ENCODE measurements at places on chromosomes 16 and 17.

GRCh38 chr17:77884967-77885641 lies 73.4 kb upstream of the TNRC6C start:
- no peak for DNase-seq

- DNase-seq, result no peak
Observed at GRCh38 chr16:10613785-10614485, 33.5 kb upstream of the EMP2 start.

DNA sequence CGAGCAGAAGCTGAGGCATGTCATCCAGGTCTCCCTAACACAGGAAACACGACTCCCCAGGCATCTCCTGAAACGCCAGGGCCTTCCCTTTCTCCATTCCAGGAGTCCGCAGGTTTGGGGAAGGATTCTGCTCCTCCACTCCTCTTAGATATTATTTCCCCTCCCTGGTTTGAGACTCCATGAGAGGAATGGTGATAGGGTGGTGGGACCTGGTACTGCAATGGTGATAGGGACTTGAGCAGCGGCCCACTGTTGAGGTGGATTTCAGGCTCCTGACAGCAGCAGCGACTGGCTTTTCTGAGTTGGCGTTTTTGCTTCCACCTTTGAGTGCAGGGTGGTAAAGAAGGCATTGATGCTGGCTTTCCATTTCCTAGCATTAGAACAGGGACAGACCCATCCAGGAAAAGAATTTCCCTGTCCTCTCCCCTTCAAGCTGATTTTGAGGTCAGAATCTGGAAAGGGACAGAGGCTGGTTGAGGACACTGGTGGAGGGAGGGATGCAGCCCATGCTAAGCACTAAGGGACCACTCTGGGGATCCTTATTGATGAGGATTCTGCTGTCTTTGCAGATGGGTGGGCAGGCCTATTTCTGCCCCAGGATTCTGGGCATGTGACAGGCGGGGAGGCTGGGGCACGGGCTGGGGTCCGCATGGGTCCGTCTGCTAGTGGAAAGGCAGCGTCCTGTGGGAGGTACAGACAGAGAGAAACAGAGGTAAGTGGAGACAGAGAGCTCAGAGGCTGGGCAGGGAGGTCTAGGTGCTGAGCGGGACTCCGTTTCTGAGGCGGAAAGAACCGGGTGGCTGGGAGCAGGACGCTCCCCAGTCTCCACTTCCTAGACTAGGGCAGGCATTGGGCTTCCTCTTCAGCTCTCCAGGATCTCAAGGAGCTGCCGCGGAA lies 1.3 kb upstream of the TBX4 start:
- no peak for DNase-seq

DNA sequence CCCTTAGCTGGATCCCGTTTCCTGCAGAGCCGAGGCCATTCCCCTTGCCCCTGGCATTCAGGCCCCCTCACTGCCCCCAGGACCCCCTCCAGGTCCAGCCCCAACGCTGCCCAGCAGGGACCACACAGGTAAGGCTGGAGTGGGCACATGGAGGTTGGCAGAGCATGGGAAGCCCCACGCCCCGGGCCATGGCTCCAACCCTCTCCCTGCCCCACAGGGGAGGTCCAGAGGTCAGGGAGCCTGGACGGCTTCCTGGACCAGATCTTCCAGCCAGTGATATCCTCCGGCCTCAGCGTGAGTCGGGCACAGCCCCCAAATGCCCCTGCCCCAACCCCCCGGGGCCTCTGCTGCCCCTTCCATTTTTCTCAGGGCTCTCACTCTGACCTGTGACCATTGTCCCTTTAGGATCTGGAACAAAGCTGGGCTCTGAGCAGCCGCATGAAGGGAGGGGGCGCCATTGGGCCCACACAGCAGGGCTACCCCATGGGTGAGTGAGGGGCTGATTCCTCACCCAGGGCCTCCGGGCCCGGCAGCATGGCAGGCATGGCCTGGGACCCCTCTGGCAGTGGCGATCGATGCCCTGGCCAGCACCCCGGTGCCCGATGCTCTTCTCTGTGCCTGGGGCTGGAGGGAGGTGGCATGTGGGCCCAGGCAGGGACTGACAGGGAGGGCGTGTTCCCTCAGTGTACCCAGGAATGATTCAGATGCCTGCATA lies 18.5 kb upstream of the SMIM5 start:
- DNase-seq, result no peak

GRCh38 chr17:6455321-6455705 lies 11.1 kb downstream of the PIMREG start:
- DNase-seq, result peak; percentile 35

GRCh38 chr16:31678649-31679325 lies 151.1 kb downstream of the AHSP start:
- DNase-seq, result no peak

DNA sequence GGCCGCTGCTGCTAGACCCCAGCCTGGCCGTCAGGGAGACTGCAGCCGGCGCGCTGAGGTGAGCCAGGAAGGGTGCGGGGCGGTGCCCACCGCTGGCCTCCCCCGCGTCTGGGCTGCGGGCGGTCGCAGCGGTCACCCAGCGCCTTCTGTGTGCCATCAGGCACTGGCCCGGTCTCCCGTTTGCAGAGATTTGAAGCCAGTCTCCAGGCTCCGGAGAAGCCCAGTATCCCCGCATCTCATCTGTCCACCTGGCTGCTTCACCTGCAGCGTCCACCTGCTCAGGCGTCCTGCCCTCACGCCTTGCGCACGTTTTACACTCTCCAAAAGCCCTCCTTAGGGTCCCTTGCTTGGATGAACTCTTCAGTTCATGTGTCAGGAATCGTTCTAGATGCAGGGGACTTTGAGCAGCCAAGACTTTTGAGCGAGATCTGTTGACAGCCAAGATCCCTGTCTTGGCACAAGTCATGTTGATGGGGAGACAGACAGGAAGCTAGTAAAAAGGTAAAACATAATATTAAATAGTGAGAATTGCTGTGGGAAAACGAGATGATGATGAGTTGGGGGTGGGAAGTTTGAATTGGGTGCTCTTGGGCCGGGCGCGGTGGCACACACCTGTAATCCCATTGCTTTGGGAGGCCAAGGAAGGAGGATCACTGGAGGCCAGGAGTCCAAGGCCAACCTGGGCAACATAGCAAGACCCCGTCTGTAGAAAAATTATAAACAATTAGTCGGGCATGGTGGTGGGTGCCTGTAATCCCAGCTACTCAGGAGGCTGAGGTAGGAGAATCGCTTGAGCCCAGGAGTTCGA lies 916 bp downstream of the HEATR3 start:
- no peak for DNase-seq

GRCh38 chr17:43456661-43457361 lies 27.0 kb upstream of the DHX8 start:
- DNase-seq, result peak; percentile 12

- DNase-seq, result no peak
Observed at GRCh38 chr16:78953526-78953925, 647.0 kb downstream of the MAF start.

DNA sequence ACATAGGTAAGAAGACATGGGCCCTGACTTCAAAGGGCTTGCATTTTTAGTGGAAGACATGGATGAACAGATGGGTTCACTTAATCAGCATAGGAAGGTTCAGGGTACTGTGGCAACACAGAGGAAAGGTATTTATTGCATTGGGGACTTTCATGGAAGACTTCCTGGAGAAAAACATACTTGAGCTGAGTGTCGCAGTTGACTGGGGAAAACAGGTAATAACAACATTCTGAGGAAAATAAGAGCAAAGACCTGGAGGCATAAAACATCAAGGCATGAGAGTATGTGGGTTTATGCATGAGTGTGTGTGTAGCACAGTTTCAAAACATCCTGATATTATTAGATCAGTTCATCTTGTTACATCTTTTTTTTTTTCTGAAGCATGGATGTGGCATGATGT lies 82.7 kb downstream of the MAP2K6 start:
- DNase-seq, result no peak

DNA sequence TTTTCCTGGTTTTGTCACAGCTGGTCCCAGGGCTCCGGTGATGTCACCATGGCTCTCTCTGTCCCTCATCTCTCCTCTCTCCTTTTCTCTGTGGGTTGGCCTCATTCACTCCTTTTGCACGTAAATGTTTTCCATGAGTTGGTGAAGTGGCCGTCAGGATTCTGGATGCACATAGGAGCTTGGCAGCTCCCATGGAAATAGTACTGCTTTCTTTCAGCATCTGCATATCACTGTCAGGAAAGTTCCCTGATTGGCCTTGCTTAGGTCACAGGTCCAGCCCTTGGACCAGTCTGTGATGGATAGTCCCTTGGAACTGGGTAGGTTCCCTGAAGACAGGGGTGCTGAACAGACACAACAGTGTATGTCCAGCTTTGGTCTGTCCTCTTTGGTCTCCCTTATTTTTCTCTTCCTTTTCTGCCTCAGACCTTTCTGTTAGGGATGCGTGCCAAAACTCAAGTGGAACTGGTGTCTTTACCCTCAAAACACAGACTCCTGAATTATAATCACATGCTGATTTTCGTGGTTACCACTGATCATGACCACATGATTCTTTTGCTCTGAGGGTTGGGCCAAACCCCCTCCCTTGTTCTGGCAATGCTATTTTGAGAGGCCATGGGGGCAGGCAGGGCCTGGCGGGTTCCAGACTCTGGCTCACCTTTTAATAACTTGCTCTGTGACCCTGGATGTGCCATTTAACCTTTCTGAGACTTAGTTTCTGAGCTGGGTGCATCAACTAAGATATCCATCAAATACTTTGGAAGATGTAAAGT lies 99.0 kb downstream of the MSI2 start:
- no peak for DNase-seq

DNA sequence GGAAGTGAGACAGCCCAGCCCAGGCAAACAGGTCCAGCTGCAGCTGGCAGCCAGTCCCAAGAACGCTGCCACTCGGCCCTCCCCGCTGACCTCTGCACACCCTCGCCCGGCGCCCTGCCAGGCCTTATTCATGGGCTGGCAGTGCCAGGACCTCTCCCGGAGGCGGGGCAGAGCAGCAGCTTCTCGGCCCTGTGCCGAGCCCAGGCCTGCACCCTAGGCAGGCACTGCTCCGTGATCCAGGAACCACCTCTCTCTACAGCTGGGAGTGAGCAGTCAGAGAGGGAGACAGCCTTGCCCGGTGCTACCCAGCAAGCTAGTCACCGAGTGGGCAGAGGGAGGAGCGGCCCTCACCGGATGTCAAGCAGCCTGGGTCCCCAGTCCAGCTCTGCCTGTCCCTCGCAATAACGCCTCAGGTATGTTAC lies 79.9 kb upstream of the CBX4 start:
- DNase-seq, result no peak

DNA sequence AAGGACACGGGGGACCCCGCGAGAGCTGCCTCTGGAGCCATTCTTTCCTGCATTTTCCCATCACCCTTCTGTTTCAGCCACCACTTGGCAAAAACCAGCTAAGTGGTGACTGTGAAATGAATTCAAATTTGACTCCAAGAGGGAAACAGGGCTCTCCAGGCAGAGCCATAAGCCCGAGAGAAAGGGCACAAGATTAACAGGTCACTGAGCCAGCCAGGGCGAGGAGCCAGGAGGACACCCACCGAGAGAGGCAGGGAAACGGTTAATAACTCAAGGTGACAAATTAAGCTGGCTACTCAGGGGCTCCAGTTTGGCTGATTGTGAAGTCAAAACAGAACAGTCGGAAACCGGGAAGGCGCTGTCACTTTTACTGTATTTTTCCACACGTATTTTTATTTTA lies 67.8 kb upstream of the SOX9 start:
- no peak for DNase-seq

DNA sequence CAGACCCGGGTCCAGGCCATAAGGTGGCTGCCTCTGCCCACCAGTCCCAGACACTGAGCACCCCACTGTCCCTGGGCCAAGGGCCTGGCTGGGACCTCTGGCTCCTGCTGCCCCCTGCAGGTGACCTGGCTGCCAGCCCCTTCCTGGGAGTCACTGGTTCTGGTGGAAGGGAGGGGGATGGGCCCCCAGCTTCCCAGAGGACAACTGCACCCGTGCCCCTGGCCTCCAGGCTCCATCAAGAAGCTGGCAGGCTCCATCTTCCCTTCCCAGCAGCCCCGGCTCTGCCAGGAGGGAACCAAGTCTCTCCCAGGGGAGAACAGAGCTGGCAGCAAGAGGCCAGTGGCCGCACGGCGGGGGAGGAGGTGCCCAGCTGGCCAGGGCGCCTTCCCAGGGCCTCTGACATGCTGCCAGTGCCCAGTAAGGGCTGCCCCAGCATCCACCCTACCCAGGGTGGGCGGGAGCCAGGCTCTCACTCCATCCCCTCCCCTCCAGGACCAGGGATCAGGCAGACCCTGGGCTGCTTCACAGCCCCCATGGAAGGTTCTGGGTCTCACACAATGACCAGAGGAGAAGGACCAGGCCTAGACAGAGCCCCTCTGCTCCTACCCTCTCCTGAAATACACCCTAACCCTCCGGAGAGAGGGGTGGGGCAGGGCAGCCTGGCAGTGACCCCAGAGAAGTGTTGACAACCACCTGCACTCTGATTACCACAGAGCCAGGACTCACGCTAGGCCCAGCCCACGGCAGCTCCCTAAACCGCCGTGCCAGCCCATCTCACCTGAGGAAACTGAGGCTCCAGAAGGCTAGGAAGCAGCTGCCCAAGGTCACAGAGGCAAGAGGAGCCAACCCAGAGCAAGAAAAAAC lies 3.6 kb downstream of the CLUH start:
- DNase-seq, result no peak

DNA sequence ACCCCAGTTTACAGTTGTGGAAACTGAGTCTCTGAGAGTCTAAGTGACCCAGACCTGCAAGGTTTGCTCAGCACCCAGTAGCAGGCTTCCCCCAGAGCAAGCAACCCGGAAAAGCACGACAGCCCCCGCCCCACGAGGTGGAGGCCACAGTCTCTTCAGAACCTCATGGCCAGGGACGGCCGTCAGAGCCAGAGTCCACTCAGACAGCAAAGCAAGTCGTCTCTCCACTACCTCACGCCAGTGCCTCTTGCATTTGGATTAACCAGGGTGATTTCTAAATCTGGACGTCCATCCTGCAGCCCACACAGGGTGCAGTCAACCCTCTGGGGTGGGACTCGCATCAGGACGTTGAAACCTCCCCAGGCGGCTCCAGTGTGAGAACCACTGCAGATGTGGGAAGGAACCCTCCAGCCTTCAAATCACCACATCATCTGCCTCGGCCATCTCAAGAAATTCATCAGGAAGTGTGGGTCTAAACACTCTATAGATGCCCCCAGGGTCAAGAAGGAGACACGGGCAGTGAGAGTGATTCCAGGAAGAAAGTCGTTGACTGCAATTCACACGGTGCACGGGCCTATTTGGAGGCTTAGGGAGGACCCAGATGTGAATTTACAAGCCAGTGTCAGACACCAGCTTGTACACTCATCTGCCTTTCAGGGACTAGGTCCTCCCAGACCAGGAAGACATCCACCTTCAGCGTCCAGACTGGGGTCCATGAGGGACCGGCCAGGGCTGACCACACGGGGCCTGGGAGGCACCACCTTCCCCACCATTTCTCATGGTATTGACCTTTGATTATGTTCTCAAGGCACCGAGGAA lies 20.2 kb upstream of the RBFOX3 start:
- DNase-seq, result no peak

- DNase-seq, result no peak
Observed at GRCh38 chr16:31440516-31441184, 1.9 kb downstream of the ZNF843 start.

- DNase-seq, result no peak
Observed at GRCh38 chr17:57670769-57671569, 74.1 kb downstream of the CCDC182 start.

- DNase-seq, result no peak
Observed at GRCh38 chr17:57784226-57784895, 39.3 kb upstream of the CCDC182 start.

- no peak for DNase-seq
Observed at GRCh38 chr16:23952128-23952970, 116.6 kb downstream of the PRKCB start.
